ENCODE measurements at places on chromosomes 6 and 20.

GRCh38 chr20:3543901-3544507 is 73.2 kb downstream of the ATRN start:
- DNase-seq: no peak

DNA sequence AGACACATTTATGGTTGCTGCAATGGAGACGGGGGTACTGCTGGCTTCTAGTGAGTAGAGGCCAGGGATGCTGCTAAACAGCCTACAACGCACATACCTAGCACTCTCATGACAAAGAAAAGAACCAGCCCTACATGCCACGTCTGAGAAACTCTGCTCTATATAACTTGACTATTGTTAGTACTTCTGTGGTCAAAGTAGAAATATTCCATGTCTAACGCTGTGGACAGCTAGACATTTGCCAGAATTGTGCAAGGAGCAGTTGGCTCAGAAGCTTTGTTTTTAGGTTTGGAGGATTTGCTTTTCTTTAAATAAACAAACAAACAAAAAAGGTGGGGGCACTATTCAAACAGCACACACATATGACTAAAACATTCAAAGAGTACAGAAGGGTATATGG is 20.5 kb downstream of the UBE2V1 start:
- no peak for DNase-seq

GRCh38 chr20:10167040-10167439 is 51.6 kb upstream of the SNAP25 start:
- no peak for DNase-seq

DNA sequence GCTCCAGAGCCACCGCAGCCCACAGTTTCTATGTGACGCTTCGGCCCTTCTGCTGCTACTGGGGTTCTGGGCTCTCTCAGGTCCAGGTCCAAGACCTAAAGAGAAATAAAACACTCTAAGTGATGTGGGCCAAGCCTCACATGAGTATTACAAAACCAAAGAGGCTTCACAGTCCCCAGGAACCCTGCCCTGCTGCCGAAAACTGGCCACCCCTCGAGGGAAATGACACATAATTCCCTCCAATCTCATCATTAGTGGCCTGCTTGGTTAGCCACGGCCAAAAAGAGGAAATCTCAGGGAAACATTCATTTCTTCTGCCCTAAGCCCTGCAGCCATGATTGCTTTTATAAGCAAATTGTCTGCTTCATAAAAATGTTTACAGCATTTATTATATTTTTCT is 32.5 kb downstream of the DLL1 start:
- no peak for DNase-seq

- DNase-seq: no peak
These were observed 47.4 kb upstream of the RNGTT start for GRCh38 chr6:89010825-89011224.

- no peak for DNase-seq
These were observed 233.5 kb downstream of the GMPR start for GRCh38 chr6:16471910-16472297.

DNA sequence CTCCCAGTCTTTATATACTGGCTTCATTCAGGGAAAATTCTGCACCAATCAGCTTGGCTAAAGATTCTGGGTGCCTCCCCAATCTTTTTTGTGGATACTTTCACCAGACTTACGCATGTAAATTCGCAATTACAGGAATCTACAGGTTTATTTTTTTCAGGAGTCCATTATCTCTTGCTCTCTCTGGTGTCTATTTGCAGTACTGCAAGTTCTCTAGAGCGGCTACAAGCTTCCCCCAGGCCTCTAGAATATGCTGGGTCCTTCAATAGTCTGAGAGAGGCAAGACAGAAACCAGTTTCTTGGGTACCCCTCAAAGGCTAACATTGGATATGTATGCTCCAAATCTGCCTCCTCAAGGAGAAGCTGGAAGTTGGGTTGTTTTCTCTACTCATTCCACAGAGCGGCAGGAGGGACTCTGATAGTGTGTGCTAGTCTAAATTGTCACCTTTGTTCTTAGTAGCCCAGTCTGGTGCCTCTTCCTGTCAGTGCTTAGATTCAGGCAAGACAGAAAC is 58.5 kb downstream of the SUN5 start:
- DNase-seq: no peak

Data from activated T-cell treated with anti-CD3 and anti-CD28 coated beads for 48 hours (primary cell).